ENCODE measurements at places on chromosomes 6 and 20.

DNA sequence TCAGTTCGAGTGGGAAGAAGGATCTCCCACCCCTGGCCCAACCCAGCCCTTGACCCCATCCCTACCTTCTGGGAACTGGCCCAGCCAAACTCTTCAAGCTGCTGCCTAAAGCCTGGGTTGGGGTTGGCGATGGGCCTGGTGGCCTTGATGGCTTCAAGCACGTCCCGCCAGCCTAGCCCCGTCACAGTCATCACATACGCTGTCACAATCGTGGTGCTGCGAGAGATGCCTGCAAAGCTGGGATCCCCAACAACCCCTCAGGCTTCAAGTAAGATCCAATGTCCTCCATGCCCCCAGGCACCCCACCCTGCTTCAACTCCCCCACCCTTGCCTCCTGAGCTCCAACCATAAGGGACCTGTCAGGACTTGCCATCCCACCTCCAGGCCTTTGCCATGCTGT lies 7.8 kb downstream of the DUSP15 start:
- DNase-seq, result no peak

DNA sequence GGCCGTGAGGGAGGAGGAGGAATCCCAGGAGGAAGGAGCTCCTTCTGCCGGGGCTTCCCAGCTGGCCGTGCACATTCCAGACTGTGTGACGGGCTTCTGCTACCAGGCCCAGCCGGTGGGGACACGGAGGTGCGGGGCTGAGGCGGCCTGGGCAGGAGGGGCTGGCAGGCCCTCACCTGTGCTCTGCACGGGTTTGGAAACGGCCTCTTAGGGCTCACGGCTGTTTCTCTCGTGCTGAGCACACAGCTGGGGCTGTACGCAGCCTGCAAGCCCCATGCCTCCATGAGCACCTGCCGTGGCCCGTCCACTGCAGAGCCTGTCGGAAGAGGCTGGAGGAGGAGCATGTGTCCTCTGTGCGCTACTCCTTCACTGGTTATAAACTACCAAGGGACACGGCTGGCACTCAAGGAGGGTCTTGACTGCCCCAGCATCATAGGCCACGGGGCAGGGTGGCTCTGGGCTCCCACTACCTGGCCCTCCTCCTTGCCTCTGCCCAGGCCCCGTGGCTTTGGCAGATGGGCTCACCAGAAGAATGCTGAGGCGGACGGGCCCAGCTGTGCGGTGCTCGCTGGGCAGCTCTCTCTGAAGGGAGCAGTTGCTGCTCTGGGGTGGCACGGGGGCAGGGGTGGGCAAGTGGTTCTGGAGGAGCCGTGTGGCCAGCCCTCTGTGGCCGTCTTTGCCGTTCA lies 15.8 kb downstream of the NPEPL1 start:
- DNase-seq, result no peak

DNA sequence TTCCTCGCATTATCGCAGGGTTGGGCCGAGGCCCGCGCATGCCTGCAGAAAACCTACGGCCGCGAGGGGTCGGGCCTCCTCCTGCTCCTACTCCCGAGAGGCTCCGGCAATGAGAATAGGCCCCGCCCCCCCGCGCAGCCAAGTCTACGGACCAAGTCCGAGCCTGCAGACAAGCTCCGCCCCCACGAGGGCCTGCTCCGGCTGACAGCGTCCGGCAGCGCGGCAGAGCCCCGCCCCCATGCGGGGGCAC lies 3.1 kb upstream of the GPSM3 start:
- peak; percentile 100 for DNase-seq

- no peak for DNase-seq
Observed at GRCh38 chr6:142907544-142907943, 37.4 kb downstream of the HIVEP2 start.

GRCh38 chr20:34824806-34825529 lies 483 bp downstream of the NCOA6 start:
- DNase-seq, result peak; percentile 64

DNA sequence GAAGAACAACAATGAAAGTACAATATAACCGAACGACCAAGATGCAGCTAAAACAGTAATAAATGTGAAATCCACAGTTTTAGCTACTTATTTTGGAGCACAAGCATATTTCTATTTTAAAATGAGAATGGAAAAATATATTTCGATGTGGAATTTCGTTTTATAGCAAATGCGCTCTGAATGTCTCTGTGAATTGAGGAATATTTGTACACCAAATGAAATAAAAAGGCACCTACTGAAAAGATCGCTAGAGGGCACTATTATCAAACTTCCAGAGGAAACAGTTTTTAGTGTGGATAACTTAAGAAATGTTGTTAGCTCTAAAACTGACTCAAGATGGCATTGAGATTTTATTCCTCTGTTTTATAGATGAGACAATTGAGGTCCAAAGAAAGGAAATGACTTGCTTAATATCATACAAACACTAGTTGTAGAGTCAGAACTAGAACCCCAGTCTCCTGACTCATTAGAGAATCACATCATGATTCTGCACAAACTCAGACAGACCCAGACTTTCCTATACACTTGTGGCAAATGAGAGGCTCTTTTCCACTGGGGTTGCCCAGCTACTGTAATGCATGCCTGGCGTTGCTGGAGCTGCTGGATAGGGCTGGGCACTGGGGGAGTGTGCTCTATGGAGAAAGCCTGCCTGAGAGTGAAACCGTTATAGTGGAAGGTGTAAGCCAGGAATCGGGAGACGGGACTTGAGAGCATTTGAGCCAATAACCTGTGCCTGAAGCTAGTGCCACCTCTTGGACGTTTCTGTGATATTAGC lies 51.9 kb downstream of the GCLC start:
- no peak for DNase-seq

DNA sequence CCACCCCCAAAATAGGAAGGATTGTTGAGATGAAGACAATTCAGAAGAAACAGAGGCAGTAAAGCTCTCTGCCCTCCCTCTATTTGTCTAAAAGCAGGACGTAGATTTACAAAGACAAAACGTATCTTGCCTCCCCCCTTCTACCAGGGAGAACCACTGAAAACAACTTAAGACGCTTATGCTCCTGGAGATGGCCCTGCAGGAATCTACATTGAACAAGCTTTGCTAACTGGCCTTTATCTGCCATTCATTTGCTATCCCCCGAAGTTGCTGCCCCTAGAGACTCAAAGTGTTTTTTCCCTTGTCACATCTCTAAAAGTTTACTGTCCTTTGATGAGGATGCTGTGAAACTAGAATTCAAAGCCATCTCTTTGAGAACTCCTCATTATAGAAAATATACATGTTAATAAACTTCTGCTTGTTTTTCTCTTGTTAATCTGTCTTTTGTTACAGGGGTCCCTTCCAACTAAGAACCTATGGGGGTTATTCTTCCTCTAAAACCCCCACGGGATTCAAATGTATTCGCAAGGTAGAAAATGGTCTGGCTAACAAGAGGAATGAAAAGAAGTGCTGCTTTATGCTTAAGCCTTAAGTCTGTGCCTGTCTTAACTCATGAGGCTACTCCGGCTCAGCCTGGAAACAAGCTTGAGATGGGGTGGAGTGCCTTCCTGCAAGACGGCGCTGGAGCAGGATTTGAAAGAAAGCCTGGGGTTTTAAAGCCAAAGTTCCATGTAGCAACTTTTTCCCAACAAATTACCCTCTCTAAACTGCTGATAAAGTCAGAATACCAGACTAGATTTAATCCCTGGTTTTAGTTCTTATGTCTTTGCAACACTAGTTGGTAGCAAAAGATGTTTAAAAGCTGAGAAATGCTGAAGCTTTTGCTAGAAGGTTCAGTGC lies 88.0 kb downstream of the CLIC5 start:
- DNase-seq, result no peak

GRCh38 chr6:168026925-168027324 lies 29.5 kb downstream of the KIF25 start:
- no peak for DNase-seq

Measured in activated gamma-delta T cell treated with Interleukin-2 at 50 U/mL for 16 hours (primary cell).